ENCODE measurements at places on chromosomes 5 and 9.

GRCh38 chr9:92359394-92359995, 33.7 kb downstream of the CENPP start:
- no peak for DNase-seq

- DNase-seq: no peak
Observed at GRCh38 chr9:85516455-85516854, 225.3 kb downstream of the AGTPBP1 start.

- peak; percentile 82 for DNase-seq
Observed at GRCh38 chr9:136566901-136567300, 21.1 kb upstream of the NOTCH1 start.

DNA sequence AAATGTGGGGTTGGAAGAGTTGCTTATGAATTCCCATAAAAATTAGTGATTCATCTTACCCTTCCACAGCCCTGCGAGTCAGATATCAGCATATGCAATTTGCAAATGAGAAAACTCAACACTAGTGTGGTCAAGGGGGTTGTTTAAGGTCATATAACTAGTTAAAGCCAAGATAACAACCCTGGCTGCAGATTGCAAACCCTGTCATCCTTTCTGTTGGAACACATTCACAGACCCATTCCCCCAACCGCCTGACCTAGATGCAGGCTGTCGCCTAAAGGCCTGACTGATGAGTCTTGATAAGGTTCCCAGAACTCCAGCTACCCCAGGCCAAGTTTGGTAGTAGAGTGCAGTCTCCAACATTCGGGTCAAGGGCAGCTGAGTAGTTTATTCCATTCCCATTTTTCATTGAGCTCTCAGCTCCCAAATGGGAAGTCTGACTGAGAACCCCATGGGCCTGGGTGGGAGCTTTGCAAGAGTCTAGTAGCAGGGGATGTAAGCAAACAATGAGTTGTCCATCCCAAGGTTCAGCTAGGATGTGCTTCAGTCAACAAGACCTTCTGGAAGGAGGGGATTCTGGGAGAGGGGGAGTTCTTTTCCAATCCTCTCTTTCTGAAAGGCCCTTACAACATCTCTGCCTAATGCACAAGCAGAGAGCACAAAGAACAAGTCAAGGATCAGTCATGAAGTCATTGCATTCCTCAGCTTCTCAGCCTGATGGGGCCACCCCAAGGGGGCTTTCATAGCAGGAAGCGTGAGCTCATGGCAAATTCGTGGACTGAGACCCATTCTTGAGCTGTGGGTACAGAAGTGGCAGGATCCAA, 40.3 kb downstream of the ADAM19 start:
- DNase-seq: no peak

- DNase-seq: no peak
Observed at GRCh38 chr9:109439378-109440116, 58.6 kb downstream of the PTPN3 start.

- no peak for DNase-seq
Observed at GRCh38 chr5:127596501-127596900, 52.4 kb upstream of the CTXN3 start.

GRCh38 chr5:135567661-135568060, 11.1 kb downstream of the CXCL14 start:
- no peak for DNase-seq

- DNase-seq: no peak
Observed at GRCh38 chr5:91957666-91958065, 574.5 kb upstream of the ARRDC3 start.

DNA sequence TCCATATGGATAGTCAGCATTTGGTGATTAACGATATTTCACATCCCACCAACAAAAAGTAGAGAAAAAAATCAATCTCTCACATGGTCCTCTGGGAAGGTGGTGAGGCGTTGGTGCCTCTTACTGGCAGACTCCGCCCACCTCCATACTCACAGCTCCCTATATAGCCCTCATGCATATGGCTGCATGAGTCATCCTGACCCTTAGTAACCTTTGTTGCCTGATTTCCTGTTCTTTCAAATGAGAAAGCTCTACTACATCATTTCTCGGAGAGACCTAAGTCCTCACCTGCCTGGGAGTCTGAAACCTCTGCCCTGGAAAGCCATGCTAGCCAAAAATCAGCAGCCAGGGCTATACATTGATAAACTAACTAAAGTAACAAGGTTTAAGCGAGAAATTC, 33.3 kb upstream of the ABCA1 start:
- DNase-seq: no peak

DNA sequence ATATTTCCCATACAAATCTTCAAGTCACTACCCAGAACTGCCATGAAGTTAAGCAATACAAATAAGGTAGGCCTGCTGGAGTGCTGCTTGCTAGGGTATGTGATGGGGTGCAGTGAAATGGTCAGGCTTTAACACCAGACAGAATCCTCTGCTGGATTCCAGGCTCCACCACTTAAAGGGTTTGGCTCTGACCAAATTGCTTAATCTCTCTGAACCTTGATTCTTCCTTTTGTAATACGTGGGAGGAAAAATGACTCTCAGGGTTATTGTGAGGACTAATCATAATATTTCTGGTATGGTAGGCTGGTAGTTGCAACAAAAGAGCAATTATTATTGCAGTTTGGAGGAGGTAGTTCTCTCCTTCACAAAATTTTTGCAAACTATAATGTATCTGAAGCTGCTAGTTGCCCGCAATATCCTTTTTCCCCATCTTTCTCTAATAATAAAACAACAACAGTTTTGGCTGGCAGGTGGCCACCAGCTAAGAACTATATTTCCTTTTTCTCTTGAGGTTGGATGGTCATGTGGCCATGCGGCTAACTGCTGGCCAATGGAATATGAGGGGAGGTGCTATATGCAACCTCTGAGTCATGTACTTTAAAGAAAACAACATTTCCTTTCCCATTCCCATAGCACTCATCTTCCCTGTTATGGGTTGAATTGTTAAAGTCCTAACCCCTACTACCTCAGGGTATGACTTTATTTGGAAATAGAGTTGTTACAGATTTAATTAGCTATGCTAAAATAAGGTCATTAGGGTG, 44.1 kb downstream of the CCL28 start:
- DNase-seq: no peak

- no peak for DNase-seq
Observed at GRCh38 chr9:131863306-131863896, 123.5 kb upstream of the RAPGEF1 start.

DNA sequence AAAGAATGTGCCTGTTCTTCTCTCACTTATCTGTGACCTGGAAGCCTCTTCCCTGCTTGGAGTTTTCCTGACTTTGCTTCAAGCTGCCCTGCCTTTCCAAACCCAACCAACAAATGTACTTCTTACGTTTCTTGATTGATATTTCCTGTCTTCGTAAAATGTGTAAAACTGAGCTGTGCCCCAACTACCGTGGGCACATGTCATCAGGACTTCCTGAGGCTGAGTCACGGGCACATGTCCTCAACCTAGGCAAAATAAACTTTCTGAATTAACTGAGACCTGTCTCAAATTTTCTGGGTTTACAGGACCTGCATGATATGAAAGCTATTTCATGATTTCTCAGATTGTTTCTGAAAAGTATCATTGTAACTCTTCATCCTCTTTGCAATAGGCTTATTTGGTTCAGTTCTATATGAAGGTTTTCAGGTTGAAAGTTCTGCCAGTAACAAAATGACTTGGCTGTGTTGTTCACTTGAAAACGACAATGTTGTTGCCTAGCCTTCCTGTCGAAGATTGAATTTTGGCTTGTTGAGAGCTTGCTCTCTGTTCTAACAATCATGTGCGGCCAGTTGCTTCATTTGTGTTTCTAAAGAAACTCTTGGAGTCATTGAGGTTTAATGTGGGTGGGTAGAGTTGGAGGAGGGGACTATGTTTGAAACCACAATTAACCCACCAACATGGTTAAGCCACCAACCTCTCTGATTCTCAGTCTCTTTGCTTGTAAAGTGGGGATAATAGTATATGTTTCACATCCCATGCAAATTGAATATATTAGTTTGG, 145.6 kb downstream of the FBXL7 start:
- DNase-seq: no peak

DNA sequence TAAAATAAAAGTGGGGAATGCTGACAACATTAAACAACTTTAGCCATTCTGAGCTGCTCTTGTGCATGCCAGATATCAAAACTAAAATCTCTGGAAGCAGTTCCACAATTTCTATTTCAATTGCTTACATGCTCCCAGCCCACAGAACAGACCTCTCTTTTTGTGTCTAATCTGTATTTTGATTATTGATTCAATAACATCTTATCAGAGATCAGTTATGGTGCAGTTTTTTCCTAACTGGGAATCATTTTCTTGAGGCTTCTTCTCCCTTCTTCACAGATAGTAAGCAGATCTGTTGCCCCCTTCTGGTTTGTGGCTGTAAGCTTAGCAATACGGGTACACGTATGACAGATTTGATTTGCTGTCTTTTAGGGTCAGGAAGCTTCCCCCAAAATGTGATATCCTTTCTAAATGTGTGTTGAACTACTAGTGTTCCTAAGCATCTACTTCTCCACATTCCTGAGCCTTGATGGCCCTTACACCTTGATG, 39.4 kb downstream of the MRPS27 start:
- DNase-seq: no peak

- DNase-seq: no peak
Observed at GRCh38 chr5:145554399-145554798, 280.7 kb downstream of the PRELID2 start.

- DNase-seq: peak; percentile 77
Observed at GRCh38 chr5:10485142-10485795, 43.6 kb downstream of the ROPN1L start.

GRCh38 chr5:53180991-53181390, 71.4 kb upstream of the MOCS2 start:
- no peak for DNase-seq

DNA sequence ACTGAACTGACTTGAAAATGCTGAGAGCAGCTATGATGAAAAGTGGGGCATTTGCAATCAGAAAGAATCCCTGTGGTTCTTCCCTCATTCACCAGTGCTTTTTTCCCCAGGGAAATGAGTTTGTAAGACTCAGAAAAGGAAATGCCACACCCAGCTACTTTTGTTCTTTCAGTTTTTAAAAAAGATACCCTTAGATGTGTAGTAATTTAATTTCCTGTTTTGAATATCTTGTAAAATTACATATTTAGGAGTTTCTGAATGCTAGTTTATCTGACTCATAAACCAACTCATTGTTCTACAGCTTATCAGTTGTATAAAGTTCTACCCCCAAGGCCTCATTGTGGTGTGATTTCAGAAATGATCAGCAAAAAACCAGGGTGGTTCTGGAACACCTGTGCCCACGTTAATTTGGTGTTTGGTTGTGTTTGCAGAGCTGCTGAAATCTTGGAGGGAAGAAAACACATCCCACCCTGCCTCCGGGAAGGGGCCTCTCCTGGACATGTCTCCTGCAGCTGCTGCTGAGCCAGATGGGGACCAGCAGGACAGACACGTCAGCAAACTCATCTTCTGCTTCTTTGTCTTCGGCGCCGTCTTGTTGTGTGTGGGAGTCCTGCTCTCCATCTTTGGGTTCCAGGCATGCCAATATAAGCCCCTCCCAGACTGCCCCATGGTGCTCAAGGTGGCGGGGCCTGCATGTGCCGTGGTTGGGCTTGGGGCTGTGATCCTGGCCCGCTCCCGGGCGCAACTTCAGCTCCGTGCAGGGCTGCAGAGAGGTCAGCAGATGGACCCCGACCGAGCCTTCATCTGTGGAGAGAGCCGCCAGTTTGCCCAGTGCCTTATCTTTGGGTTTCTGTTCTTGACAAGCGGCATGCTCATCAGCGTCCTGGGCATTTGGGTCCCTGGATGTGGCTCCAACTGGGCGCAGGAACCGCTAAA, 2.8 kb downstream of the TMEM171 start:
- no peak for DNase-seq

DNA sequence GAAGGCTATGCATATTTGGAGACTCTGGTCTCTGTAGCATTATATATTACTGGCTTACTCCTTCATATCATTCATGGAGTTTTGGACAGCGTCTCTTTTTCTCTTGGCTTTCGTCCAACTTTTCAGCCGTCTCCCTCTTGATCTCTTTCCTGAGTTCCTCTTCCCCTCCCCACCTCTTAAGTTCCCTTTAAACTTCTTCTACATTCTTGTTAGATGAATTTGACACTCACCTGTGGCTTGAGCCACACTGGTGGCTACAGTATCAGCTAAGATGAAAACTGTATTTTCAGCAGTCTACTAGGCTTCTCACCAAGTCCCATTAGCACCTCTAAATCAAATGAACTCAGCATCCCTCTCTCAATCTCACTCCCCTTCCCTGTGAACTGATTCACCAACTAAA, 128.1 kb downstream of the STARD4 start:
- no peak for DNase-seq

All from Right ventricle myocardium inferior (tissue), 1 donor.